Glutamatergic neuron (in vitro differentiated cells): ENCODE measurements at places on chromosomes 16 and 17.

DNA sequence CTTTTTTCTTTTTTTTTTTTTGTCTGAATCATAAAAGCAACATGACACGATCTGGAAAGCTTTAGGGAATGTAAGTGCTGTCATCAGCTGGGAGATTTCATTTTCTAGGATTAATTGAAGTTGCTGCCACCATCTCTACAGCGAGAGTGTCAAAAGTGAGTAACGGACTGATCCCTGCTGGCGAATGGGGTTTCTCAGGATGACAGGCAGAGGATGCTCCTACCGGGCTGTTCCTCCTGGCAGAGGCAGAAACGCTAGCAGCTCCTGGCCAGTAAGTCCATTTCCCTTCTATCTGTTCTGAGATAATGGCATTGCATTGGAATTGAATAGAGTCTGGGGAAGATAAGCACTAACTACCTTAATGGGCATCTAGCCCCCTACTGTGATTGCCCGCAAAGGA lies 80.5 kb upstream of the KIFC3 start:
- DNase-seq: no peak

- DNase-seq: no peak
Measured at GRCh38 chr17:58136669-58137279, 11.4 kb upstream of the OR4D1 start.

DNA sequence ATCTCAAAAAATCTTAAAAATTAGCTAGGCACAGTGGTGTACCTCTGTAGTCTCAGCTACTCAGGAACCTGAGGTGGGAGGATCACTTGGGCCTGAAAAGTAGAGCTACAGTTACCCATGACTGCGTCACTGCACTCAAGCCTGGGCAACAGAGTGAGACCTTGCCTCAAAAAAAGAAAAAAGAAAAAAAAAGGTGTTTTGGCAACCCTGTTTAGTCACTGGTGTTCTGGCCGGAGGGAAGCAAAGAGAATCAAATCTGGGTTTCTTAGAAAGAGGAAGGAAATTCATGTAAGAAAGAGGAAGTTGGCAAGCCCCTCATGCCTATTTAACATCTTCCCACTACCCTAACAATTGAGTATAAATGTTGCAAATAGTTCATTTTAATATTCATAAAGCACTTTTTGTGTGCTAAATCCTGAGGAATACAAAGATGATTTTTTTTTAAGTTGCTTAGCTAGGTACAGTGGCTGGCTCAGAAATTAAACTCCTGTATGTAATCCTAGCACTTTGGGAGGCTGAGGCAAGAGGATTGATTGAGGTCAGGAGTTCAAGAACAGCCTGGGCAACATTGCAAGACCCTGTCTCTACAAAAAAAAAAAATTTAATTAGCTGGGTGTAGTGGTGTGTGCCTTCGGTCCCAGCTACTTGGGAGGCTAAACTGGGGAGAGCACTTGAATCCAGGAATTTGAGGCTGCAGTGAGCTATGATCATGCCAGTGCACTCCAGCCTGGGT lies 6.5 kb upstream of the USP32 start:
- DNase-seq: no peak

DNA sequence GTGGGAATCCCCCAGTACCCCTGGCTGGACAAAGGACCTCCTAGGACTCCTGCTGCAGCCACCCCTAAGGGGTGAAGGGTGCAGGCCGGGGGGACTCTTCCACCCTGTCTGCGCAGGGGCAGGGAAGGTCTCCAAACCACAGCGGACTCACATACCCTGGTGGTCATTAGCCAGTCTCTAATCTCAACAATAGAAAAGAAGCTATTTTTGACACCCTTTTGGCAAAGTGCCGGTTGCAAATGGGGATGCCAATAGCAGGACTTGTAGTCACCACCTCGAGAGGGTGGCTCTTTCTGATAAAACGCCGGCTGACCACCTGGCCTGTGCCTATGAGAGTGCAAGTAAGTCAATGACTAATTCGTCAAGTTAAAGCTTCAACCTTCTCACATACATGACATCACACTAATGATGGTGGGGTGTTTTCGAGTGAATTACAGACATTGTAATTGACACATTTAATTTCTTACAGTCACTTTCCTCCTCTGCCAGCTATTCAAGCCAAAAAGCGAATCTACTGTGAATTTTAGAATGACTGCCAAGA lies 23.1 kb upstream of the DNAH17 start:
- no peak for DNase-seq
